ENCODE measurements at places on chromosomes 11 and 22.

DNA sequence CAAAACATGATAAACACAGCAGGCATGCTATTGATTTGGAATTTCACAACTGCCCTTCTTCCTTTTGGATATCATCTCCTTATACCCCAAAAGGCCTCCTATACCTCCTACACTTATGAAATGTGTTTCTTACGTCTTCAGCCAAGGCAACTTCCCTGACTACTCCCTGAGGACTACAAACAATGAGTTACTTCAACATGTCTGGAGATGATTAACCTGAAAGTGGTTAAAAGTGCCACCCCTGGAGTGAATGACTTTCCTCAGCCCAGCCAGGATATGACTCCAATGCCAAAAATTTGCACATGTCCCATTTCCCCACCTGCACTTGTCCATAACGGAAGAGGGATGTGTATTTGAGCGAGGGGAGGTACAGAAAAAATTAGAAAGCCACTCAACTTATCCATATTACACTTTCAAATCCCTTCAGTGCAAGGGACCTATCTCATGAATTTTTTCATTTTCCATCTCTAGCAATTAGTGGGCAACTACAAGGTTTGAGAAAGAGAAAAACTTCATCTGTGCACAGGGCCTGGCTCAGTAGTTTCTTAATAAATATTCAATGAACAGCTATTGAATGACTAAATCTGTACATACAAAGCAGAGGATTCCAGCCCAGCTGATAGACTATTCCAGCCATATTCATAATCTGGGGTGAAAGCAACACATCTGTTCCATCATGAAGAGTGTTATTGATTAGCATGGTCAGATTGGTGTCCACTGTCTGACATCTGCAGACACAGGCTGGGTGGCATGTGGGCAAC is 36.8 kb downstream of the KIRREL3 start:
- DNase-seq: no peak

DNA sequence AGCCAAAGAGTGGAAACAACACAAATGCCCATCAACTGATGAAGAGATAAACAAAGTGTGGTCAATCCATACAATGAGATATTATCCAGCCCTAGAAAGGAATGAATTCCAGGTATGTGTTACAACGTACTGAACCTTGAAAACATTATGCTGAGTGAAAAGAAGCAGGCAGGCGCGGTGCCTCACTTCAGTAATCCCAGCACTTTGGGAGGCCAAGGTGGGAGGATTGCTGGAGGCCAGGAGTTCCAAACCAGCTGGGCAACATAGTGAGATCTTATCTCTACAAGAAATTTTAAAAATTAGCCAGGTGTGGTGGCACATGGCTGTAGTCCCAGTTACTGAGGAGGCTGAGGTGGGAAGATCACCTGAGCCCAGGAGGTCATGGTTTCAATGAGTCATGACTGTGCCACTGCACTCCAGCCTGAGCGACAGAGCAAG is 24.6 kb upstream of the TESMIN start:
- no peak for DNase-seq

DNA sequence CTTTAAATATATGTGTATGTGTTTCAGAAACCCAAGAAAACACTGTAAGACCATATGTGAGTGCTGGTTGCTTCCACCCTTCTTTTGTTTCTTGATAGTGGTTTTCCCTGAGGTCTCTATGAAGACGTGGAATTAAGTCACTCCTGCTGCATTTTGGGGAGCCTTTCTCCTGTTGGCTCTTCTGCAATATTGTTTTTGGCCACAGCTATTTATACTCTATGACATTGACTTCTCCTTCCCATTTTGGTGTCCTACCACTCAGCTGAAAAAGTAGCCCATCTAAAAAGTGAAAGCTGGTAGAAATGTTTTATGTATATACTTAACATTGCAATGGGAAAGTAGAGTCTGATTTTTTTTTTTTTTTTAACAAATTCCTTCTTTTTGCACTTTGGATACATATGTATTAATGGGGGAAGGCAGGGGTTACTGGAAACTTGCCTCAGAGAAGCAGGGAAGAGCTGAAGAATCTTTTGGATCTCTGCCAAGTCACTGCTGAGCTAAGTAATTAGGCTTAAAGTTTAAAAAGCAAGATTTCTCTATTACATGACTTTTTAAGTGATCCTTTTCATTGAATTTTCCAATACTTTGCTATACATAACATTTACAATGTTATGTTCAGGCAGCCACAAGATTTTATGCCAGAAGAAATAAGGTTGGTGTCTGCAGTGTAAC is 1.8 kb downstream of the TTC17 start:
- no peak for DNase-seq

DNA sequence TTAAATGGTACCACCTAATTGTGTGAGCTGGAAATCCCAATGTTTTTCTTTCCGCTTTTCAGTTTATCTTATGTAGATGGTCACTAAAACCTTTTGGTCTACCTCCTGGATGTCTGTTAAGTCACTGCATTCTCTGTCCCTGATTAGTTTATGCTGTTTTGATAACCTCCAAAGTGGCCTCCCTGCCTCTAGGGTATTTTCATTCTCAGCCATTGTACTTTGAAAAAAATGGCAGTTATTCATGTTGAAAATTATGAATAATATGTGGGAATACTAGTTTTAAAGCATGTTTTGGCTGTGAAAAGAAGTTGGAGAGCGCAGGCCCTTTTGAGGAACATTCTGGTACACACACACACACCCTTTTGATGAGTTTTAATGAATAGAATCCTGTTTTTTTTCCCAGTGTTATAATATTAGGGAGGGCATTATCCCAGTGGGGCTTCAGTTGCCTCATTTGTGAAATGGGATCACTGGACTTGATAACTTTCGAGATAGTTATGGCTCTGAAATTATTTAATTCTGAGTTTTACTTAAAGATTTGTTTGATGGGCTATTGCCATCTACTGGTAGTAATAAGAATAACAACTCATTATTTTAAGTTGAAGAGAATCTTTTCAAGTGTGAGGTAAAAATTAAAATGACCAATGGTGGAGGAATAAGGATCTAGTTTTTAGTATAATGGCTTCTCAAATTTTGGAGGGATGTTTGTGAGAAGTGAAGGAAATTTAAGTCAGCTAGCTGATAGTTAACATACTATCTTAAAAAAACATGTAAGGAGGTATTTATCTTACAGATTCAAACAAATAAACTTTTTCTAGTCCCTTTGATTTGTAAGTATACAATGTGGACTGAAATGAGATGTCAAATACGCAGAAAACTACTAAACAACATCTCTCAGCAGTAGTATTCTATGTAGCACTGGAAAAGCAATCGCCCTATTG is 3.9 kb downstream of the FDX1 start:
- DNase-seq: no peak

- no peak for DNase-seq
Observed at GRCh38 chr11:8204596-8204995, 35.8 kb upstream of the RIC3 start.

DNA sequence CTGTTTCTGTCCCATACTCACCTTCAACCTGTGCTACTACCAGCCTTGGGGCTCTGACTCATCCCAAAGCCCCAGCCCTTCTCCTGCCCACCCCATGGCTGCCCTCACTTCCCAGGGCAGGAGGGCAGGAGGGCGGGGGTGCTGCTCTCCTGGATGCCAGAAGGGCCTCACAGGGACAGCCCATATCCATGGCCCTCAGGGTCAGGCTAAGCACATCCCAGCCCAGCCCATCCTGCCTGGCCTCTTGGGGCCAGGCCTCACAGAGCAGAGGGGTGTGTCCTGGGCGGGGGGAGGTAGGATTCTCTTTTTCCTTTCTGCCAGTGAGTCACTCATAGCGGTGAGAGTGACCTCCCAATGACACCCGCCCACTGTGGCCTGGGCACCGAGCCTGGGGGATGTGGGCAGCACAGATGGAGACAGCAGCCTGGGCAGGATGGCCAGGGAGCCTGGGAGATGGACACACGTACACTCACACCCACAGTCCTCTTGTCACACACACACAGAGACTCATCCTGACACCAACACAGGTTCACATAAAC is 2.4 kb downstream of the LTBP3 start:
- DNase-seq: no peak

GRCh38 chr11:67160872-67161783 is 42.1 kb downstream of the KDM2A start:
- DNase-seq: no peak

DNA sequence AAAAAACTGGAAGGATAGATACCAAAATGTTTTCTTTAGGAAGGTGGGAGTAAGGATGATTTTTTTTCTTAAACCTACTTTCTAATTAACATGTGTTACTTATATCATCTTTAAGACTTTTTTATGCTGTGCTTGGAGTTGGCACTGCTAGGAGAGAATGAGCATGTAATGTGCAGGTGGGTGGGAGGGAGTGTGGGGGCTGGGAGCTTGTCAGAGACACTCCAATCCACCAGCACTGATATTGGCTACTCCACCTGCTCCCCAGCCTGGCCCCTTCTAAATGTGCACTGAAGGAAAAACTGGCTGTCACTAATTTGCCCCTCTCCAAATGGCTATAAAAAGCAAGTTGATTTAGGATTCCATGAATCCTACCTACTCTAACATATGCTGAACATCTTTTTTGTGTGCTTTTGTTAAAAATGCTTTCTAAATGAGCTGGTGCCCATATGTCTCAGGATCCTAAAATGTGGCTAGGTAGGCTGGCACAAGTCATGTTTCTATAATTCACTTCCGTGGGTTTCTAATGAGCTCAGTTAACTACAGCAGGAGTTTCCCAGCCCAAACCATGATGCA is 44.3 kb upstream of the BMAL1 start:
- DNase-seq: no peak

- no peak for DNase-seq
Observed at GRCh38 chr11:134072844-134073243, 4.0 kb downstream of the JAM3 start.

GRCh38 chr11:15333407-15333806 is 218.7 kb downstream of the INSC start:
- DNase-seq: no peak

GRCh38 chr22:47627556-47628253 is 865.3 kb downstream of the TBC1D22A start:
- DNase-seq: no peak
